ENCODE measurements at places on chromosomes 5 and 9. TPM values are rescaled to one million over a fixed set of nuclear protein-coding genes. Genes with fewer than 3 reads are reported as not detected.

- DNase-seq, result peak; percentile 48
Observed at GRCh38 chr5:119328753-119329602, 26.8 kb upstream of the TNFAIP8 start.

DNA sequence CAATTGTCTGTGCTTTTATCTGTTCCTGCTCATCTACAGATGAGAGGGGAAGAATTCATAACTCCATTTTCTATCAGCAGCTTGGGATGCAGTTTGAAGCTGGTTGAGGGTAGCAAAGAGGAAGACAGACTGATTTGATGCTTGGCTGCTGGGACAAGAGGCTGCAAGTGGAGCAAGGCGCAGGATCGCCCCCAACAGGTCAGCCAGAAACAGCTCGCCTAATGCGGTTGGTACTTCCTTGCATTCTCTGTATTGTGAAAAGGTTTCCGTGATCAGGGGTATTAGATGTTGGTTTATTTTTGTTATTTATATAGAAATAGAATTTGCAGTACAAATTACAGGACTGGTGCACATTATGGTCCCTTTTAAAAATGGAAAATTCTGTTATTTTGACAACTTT lies 40.6 kb downstream of the ZNF883 start:
- DNase-seq, result peak; percentile 33

GRCh38 chr5:122311497-122311960 lies 508 bp upstream of the SNCAIP start:
- peak; percentile 14 for DNase-seq

GRCh38 chr9:17816431-17817027 lies 237.7 kb downstream of the SH3GL2 start:
- DNase-seq, result no peak

Gene MYOT
- not detected for polyA plus RNA-seq

DNA sequence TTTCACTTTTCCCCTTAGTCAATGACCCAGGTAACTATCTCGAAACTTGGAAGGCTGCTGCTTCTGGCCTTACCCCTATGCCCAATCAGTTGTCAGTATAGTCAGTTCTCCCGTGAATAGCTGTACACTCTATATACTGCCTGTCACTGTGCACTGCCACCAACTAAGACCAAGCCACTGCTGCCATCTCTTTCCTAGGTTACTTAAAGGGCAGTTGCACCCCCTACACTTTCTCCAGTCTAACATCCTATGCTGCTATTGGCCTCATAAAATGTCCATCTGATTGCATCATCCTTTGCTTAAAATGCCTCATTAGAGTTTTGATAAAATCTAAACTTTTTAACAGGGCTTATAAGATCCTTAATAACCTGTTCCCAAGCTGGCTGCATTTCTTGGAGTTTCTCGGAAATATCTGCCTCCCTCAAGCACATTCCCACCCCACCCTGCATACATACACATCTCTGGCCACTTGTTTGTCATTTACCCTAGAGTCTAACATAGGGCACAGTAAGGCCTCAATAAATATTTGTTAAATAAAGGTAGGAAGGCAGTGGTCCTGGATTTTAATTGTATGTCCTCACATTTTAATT lies 32.8 kb upstream of the TNFAIP8 start:
- DNase-seq, result peak; percentile 35

DNA sequence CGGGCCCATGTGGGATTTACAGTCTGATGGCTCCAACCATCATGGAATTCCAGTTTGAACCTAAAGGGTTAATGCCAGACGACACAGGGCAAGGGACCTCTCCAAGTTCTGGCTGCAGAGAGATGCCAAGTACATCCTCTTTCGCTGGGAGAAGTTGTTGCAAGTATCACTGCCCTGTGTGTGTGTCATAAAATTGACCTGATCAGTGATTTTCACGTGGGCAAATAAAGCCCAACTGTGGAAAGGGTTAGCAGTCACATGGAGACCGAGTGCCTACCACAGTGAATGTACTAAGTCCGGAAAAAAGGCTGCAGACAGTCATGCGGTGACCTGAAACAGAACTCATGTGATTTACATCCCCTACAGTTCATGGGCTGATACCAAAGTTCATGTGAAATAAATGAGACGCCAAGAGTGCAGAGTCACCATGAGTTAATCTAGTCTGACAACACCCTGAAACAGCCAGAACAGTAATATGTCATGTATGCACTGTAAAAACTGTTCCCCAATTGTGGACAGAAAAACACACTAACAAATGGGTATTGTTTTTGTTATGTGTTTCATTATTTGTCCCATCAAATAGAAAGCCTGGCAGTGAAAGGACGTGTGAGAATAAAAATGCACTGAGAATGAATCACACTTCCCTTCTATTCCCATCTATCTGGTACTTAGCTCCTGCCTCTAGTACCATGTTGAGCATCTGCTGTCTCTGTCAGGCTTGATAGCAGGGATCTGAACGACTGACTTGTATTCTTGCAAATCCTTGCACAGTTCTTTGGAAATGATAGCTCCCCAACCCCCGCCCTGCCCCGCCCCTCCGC lies 115.7 kb downstream of the SUSD1 start:
- no peak for DNase-seq

- peak; percentile 16 for DNase-seq
Observed at GRCh38 chr9:16960084-16960483, 89.6 kb upstream of the BNC2 start.

- DNase-seq, result no peak
Observed at GRCh38 chr5:6456766-6457370, 8.2 kb downstream of the UBE2QL1 start.

Gene LHX6
- polyA plus RNA-seq, result not detected

Gene TAF11L7
- not detected for polyA plus RNA-seq

- peak; percentile 93 for DNase-seq
Observed at GRCh38 chr9:14924230-14925219, 14.3 kb upstream of the FREM1 start.

Gene RNF208
- polyA plus RNA-seq, result 8.1 TPM

DNA sequence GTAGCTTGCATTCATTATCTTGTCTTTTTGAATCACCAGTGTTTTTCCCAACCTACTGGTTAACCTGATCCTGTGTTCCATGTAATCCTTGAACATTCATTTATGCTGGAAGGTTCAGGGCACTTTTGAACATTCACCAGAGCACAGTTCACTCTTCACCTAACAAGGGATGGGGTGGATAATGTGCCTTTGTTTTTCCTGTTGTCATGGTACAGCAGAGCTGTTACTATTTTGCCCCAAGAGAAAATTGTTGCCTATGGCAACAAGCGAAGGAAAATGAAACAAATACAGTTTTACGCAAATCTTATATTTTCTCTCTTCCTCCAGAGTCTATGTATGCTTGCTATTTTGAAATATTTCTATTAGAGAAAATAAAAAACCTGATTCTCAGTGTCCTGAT lies 60.3 kb upstream of the RIOK2 start:
- peak; percentile 21 for DNase-seq

GRCh38 chr9:126216826-126217225 lies 109.8 kb upstream of the MVB12B start:
- no peak for DNase-seq

DNA sequence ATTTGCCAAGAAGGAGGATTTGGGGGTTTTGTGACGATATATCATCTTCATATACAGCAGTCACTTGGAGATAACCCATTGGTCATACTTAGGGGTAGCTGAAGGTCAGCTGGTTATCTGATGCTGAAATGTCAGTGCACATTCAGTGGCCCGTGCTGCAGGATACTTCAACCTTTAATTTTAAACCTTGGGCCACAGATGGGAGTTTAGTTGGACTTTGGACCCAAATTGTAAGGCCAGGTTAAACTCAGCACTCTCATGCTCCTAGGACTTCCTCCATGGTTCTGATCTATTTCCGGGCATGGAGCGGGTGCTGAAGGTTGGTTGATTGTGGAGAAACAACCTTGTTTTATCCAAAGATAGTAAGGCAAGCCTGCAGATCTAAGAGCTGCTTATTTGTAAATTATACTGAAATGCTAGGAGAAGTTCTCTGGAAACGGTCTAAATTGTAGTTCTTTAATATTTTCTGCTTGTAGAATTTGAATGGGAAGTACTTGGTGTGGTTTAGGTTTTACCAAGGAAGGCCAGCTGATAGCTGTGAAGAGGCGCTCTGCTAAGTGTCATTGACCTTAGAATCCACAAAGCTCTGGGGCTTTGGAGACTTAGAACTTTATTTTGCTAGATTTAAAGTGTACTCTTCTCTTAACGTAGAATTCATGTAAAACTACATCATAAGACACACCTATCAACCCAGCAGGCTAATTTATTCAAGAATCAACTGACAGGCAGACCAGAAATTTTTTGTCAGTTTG lies 38.6 kb downstream of the SLC44A1 start:
- DNase-seq, result no peak

- DNase-seq, result no peak
Observed at GRCh38 chr5:61115968-61116367, 46.3 kb downstream of the SMIM15 start.

DNA sequence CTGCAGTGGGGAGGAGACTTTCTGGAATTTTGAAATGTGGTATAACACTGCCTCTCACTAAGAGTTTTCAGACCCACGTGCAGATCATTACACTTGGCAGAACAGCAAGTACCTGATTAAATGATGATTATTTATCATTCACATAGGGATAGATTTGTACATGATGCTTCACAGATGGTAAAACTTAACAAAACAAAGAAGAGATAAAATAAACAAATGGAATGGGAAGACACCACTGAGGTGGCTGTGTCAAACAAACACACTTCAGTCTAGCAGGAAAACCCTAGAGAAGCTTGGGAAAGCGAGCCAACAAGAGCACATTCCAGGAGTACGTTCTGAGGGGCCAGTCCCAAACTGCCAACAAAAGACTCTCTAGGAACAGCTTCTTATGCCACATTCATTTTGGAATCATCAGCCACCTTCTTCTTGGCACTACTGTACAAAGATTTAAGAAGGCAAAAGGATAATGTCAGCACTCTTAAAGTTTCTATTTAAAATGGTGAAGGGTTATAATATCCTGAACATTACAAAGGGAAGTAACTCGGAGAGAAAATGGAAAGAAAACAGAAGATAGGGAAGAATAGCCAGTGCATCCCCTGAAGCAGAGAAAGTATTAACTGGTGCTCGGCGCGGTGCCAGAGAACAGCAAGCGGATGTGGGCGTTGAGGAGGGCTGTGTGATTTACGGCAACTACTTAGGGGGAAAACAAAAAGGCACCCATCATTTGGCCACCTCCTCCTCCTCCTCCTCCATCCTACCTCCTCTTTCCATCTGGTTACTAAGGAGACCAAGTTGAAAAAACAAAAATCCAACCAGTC lies 1.6 kb downstream of the MED27 start:
- no peak for DNase-seq

GRCh38 chr5:43105369-43106289 lies 15.1 kb upstream of the ZNF131 start:
- peak; percentile 98 for DNase-seq

Gene SPATA31C1
- polyA plus RNA-seq, result not detected

Gene TMC1
- not detected for polyA plus RNA-seq

Gene RPL7A
- polyA plus RNA-seq, result 480 TPM

GRCh38 chr5:84729326-84729725 lies 344.6 kb upstream of the EDIL3 start:
- peak; percentile 8 for DNase-seq

DNA sequence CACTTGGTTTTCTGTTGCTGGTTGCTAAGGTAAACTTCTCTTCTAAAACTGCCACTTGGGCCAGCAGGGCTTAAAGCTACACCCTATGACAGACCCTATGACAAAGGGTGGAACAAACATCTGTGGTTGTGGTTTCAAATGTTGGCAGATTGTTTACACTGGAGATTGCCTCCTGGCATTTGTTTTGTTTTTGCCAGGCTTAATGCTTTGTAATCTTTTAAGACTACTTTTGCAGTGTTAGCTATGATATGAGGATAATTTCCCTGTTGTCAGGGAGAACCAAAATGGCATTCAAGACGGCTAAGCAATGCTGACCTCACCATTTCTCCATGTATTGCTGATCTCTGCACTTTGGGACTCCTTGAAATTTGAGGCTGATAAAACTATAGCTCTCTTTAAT lies 50.3 kb downstream of the MAMDC2 start:
- DNase-seq, result no peak

Gene BAAT
- polyA plus RNA-seq, result not detected

Gene ZFP37
- polyA plus RNA-seq, result 3.2 TPM

DNA sequence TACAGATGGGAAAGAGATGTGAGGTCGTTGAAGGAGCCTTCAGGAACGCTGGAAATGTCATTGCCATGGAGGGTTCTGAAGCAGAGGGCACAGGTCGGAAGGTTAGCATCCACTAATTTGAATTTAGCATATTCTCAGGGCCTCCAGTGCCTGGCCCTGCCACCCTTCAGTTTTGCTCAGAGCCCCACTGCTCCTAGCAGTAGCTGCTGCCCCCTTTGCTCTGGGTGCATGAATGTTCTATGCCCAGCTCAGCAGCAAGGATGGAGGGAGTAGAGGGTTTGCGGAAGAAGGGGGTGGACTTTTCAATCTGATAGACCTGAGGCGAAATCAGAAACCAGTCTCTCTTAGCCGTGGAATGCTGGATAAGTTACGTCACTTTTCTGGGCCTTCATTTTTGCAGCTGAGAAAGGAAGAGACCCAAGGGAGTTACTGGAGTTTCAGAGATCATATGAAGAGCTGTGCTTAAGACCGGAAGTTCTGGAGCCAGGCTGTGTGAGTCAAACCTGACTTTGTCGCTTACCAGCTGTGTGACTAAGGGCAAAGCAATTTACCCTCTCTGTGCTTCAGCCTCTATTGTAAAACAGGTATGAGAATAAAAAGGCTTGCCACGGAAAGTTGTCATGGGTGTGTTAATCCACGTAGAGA lies 133.2 kb upstream of the PANK3 start:
- DNase-seq, result no peak

Gene LEAP2
- polyA plus RNA-seq, result 3.6 TPM

Gene CNTNAP3
- 1.1 TPM for polyA plus RNA-seq

Gene IFNA16
- not detected for polyA plus RNA-seq

DNA sequence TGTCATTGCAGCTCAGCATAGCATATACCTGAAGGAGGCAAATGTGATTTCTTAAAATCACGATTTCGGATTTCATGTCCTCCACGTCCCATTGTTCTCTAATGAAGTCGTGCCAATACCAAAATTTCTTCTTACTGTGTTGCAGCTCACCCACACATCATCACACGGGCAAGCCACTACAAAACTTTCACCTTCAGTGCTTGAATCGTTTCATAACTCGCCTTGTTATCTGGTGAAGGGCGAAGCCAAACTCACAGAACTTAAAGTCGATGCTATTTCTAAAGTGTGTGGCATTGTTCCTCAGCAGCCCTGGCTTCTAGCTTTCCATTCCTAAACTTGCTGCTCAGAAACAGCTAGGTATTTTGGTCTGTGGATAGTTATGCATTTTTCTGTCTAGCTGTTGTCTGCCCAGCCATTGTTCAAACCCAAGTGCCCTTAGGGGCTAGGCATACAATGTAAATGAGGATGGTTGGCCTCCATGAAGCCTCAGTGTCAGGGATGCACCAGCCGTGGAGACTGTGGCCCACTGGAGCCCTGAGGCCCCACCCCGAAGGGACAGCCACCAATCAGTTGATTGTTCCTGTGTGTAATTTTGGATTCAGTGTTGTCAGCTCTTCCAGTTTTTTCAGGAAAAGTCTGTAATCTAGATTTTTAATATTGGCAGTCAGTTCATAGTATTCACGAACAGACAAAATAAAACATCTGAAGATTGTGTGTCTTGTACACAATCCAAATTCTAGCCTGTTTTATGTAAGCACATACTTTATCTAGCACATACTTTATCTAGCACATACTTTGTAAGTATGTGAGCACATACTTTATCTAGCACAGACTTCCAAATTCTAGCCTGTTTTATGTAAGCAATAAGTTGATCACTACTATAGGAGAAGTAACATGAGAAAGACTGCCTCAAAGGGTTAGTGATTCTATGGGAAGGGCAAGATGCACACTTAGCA lies 112.8 kb downstream of the DAPK1 start:
- DNase-seq, result no peak

Gene KLHL3
- 12.0 TPM for polyA plus RNA-seq
